ENCODE measurements at places on chromosomes 12 and 14. TPM values are rescaled to one million over a fixed set of nuclear protein-coding genes. Genes with fewer than 3 reads are reported as not detected.

Gene NOXRED1
- total RNA-seq, result 0.82 TPM

Gene PRH2
- total RNA-seq, result 1.2 TPM

Gene POTEG
- not detected for total RNA-seq

Gene MSRB3
- total RNA-seq, result 224 TPM

Gene HOXC12
- total RNA-seq, result not detected

Gene KCNA5
- total RNA-seq, result 2.2 TPM

Gene DHH
- total RNA-seq, result not detected

Gene CLEC4D
- 0.16 TPM for total RNA-seq

Gene MARS1
- total RNA-seq, result 51.5 TPM

Gene CMA1
- not detected for total RNA-seq

Gene RAN
- 160 TPM for total RNA-seq

Gene KERA
- total RNA-seq, result not detected

Gene AQP6
- 0.14 TPM for total RNA-seq

DNA sequence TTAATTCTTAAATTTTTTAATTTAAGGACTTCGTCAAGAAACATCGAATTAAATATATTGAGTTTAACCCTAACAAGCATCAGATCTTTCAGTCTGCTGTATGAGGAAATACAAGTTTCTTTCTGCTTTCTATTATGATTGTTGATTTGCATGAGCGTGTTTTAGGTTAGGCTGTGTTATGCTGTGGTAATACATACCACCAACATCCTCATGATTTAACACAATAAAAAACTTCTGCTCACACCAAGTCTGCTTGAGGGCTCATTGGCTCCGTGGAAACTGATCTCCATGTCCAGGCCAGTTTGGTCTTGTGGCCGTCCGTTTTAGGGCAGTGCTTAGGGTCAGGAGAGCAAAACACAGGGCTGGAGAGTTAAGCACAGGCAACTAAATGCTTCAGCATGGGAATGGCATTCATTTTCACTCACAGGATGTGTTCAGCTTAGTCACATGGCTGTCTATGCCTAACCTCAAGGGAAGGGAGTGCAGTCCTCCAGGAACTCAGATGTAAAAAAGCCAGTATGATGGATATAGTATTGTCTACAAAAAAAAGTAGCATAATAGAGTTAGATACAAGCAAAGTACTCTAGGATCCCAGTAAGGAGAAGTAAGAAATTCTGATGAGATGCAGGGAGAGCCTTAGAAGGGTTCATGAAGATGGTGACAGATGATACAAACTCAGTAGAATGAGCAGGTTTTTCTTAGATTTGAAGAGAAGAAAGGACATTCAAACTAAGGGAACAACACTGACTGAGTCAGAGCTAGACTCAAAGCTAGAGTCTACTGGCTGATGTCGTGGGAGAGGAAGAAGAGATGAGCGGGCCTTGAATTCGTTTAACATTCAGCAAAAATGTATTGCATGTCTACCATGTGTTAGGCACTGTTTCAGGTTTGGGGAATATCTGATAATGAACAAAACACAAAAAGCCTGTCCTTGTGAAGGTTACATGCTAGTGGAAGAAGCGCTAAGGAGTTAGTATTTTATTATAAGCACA is 16.3 kb downstream of the MARK3 start:
- H3K36me3 ChIP-seq, result peaks cover 13% of the 10 kb centered on the region
- H3K4me3 ChIP-seq, result no peak overlapping the region
- no peaks in the 10 kb centered on the region for H3K27me3 ChIP-seq

DNA sequence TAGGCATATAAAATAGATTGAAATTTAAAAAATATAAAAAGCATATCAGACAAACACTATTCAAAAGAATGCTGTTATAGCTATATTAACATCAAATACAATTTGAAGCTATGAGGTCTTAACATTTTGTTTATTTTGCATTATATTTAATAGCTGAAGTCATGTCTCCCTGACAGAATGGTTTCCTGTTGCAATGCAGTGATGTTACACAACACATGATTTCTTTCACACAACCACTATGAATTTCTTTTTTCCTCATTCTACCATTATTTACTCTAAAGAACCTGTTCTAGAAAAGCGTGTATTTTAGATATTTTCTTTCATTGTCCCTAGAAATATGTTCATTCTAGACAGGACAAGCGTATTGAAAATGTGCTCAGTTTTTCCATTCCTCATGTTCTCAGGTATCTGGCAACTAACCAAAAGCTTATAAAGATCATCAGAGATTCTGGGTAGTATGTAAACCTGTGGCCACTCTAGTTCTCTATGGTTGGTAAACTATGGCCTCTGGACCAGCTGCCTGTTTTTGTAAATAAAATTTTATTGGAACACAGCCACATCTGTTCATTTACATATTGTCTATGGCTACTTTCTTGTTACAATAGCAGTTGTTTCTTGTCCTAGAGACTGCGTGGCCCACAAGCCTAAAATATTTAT is 183.8 kb downstream of the FOXA1 start:
- H3K36me3 ChIP-seq, result no peaks in the 10 kb centered on the region
- DNase-seq, result no peak
- no peak overlapping the region for H3K27ac ChIP-seq
- H3K27me3 ChIP-seq, result no peaks in the 10 kb centered on the region
- no peaks in the 10 kb centered on the region for H3K4me1 ChIP-seq

GRCh38 chr12:42846782-42847181 is 257.2 kb upstream of the PRICKLE1 start:
- DNase-seq, result no peak
- no peaks in the 10 kb centered on the region for H3K27me3 ChIP-seq
- no peaks in the 10 kb centered on the region for H3K4me1 ChIP-seq
- no peaks in the 10 kb centered on the region for H3K36me3 ChIP-seq
- H3K4me3 ChIP-seq, result no peak overlapping the region
- H3K27ac ChIP-seq, result no peak overlapping the region

DNA sequence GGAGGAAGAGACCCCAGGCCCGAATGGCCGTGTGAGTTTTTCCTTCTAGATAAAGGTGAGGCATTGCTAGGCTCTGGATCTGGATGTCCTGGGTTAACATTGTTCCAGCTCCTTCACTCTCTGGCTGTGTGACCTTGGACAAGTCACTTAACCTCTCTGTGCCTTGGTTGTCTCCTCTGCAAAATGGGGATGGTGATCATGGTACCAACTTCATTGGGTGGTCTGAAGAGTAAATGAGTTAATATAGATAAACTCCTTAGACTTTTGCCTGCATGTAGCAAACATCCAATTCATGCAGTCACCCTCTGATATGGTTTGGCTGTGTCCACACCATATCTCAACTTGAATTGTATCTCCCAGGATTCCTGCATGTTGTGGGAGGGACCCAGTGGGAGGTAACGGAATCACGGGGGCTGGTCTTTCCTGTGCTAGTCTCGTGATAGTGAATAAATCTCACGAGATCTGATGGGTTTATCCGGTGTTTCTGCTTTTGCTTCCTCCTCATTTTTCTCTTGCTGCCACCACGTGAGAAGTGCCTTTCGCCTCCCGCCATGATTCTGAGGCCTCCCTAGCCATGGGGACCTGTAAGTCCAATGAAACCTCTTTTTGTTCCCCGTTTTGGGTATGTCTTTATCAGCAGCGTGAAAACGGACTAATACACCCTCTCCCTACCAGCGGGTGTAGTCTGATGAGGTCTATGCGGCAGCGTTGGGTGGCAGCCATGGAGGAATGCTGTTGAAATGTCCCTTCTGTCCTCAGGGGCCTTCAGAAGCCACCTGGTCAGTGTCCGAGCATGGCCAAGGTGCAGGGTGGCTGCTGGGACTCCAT is 256.1 kb downstream of the GLT1D1 start:
- H3K27me3 ChIP-seq, result no peaks in the 10 kb centered on the region
- no peak overlapping the region for H3K27ac ChIP-seq
- H3K36me3 ChIP-seq, result no peaks in the 10 kb centered on the region
- no peak overlapping the region for H3K4me3 ChIP-seq
- DNase-seq, result no peak
- H3K4me1 ChIP-seq, result no peaks in the 10 kb centered on the region

DNA sequence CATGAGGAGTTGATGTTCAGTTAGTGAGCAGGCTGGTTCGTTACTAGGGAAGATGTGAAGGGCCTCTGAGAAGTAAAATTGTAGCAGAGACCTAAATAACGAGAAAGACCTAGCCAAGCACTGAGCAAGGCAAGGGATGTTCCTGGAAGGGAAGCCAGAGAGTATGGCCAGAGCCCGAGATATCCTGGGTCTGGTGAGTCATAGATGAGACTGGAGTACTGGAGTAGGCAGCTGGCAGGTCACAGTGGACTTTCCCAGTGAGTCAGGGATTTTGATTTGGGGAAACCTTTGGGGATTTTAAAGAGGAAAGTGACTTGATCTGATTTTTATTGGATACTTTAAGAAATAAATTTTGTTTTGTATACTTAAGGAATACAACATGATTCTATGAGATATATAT is 369.0 kb downstream of the DIO2 start:
- H3K36me3 ChIP-seq, result no peaks in the 10 kb centered on the region
- H3K4me1 ChIP-seq, result peaks cover 7% of the 10 kb centered on the region
- no peak overlapping the region for H3K4me3 ChIP-seq
- H3K27ac ChIP-seq, result no peak overlapping the region

DNA sequence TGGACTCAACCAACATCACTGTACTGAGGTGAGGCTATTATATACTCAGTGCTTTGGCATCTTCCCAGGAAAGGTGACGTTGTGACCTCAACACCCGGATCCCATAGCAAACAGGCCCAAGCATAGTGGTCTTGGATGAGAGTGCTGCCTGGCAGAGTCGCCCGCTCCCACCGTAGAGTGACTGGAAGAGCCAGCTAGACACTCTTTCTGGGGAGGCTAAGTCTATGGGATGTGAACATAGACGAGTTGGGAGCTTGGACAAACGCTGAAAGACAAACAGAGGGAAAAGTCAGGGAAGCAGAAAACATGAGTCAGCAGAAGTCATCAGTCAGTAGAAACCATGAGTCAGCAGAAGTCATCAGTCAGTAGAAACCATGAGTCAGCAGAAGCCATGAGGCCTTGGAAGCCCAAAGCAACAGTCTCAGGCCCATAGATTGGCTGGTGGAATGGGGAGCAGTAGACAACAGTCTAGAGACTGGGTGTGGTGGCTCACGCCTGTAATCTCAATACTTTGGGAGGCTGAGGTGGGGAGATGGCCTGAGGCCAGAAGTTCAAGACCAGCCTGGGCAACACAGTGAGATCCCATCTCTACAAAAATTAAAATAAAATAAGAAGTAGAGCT is 66.4 kb upstream of the MAP1LC3B2 start:
- no peak for DNase-seq
- H3K36me3 ChIP-seq, result no peaks in the 10 kb centered on the region
- no peaks in the 10 kb centered on the region for H3K4me1 ChIP-seq

DNA sequence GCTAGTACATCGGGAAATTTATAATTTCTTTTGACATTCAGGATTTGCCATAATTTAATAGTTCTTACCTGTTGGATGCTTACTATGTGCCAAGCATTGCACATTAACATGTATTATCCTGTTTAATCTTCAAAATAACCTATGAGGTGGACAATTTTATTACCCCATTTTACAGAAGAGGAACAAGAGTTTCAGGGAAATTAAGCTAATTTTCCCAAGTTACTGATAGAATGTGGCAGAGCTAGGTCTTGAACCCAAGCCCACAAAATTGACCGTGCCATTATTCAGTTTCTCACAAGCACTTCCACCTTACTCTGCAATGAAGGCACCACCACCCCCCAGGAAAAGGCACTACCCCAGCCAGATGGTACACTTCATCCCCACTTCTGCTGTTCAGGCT is 161.1 kb upstream of the PLEKHG7 start:
- no peak overlapping the region for H3K4me3 ChIP-seq
- H3K4me1 ChIP-seq, result no peaks in the 10 kb centered on the region

GRCh38 chr12:46494424-46494823 is 121.9 kb upstream of the SLC38A2 start:
- H3K27me3 ChIP-seq, result no peaks in the 10 kb centered on the region
- no peak for DNase-seq
- H3K36me3 ChIP-seq, result no peaks in the 10 kb centered on the region
- peaks cover 52% of the 10 kb centered on the region for H3K4me1 ChIP-seq

DNA sequence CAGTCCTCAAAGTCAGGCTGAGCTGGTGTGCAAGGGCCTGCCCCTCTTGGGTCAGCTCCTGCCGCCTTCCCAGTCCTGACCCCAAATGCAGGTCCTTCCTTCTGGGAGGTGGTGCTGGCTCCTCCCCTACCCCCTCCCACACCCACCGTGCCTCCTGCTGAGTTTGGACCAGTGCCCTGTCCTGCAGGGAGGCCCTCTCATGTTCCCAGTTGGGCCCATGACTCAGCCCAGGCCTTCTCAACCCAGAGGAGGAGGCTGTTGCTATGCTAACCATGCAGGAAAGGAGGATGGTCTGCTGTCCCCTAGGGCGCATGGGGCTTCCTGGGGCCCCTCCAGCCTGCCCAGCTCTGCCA is 4.4 kb downstream of the ZBTB42 start:
- H3K36me3 ChIP-seq, result no peaks in the 10 kb centered on the region
- no peak overlapping the region for H3K27ac ChIP-seq
- no peak for DNase-seq
- peaks cover 27% of the 10 kb centered on the region for H3K4me1 ChIP-seq

- H3K36me3 ChIP-seq, result no peaks in the 10 kb centered on the region
- DNase-seq, result no peak
- H3K4me3 ChIP-seq, result no peak overlapping the region
- H3K27ac ChIP-seq, result no peak overlapping the region
- no peaks in the 10 kb centered on the region for H3K4me1 ChIP-seq
- no peaks in the 10 kb centered on the region for H3K27me3 ChIP-seq
Observed at GRCh38 chr14:85439696-85440328, 90.1 kb upstream of the FLRT2 start.
